Right kidney (tissue), 9 donors: ENCODE measurements at places on chromosomes 2 and 18.

DNA sequence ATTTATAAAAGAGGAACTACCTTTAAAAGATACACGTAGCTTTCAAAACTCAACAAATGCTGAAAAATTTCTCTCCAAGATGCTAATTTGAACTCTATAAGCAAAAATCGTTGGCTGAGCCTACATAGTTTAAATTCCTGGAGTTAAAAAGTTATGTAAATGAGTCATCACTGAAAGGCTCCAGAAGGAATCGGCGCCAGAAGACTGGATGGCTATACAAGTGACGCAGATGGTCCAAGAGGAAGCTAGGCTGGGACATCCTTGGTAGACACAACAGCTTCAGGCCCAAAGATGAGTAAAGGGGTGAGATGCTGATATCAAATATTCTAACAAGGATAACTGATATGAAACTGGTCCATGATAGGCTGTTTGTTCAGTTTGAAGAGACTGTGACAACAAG, 22.8 kb upstream of the DNAH6 start:
- no peak for DNase-seq

GRCh38 chr2:224944707-224945547, 97.3 kb downstream of the DOCK10 start:
- DNase-seq, result no peak

GRCh38 chr2:130150181-130151144, 5.6 kb upstream of the CCDC74B start:
- no peak for DNase-seq

GRCh38 chr18:8163286-8163959, 445.8 kb upstream of the RAB12 start:
- DNase-seq, result no peak

- no peak for DNase-seq
Observed at GRCh38 chr2:45898819-45899218, 247.3 kb downstream of the PRKCE start.

- DNase-seq, result no peak
Observed at GRCh38 chr2:33083699-33084387, 137.1 kb downstream of the LTBP1 start.

GRCh38 chr18:23155537-23155936, 20.3 kb downstream of the CABLES1 start:
- no peak for DNase-seq

DNA sequence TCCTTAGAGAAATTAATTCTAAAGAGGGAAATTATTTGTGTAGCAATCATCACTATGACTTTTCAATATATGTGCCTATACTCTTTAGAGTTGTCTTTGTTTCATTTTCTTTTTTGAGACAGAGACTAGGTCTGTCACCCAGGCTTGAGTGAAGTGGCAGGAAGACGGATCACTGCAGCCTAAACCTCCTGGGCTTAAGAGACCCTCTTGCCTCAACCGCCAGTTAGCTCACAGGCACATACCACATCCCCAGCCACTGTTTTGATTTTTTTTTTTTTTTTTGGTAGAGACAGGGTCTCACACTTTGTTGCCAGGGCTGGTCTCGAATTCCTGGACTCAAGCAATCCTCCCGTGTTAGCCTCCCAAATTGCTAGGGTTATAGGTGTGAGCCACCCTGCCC, 12.4 kb downstream of the YWHAQ start:
- no peak for DNase-seq

GRCh38 chr18:21264651-21265050, 22.6 kb downstream of the GREB1L start:
- no peak for DNase-seq

DNA sequence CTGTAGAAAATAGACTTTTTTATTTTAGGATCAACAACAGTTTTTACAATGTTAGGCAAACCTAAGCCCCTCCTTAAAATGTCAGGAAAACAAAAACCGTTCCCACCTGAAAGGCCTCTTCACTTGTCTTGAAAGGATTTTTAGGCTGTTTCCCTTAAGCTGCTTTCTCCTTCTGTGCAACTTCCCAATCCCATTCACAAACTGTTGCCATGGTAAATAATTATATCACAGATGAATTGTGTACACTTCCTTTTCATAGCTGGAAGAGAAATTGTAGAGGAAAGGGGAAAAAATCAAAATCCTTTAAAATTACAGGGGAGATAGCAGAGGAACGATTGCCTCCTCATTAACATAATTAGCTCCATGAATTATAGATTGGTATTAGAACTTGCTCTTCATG, 1488.0 kb upstream of the CELF4 start:
- DNase-seq, result no peak

- DNase-seq, result peak; percentile 68
Observed at GRCh38 chr2:152098496-152099366, at the start of gene CACNB4. CACNB4 (minus strand) TSS chr2:152099044.

- DNase-seq, result no peak
Observed at GRCh38 chr2:85873679-85874078, 15.1 kb downstream of the ST3GAL5 start.

- no peak for DNase-seq
Observed at GRCh38 chr2:11568436-11568835, 34.6 kb downstream of the GREB1 start.

- no peak for DNase-seq
Observed at GRCh38 chr2:86370579-86370978, 33.2 kb upstream of the REEP1 start.

- no peak for DNase-seq
Observed at GRCh38 chr18:53443831-53444230, 780.6 kb downstream of the MBD2 start.

GRCh38 chr2:8627019-8627691, 54.7 kb upstream of the ID2 start:
- DNase-seq, result no peak

DNA sequence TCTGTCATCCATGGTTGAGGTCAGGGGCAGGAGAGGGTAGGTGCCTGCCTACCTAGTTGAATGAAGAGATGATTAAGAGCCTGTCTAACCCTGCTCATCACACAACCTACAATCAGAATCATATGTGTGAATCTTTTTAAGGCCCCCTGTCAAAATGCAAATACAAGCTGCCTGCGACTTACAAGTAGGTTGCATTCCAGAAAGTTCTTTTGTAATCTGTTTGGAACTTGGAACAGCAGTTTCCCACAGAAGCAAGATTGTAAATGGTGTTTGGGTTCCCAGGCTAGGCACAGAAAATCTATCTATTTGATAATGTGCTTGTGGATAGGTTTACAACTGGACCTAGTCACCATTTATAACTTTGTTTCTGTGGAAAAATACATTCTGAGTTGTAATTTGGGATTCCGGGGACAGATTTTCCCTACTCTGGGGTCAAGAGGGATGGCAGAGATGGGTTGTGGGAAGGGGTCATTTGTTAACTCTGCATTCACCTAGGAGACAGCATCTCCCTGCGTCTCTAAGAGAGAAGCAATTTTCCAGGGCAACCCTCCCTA, 4.4 kb downstream of the LIPG start:
- no peak for DNase-seq

- no peak for DNase-seq
Observed at GRCh38 chr2:79000008-79000576, 25.4 kb upstream of the REG3G start.

GRCh38 chr2:112606547-112606946, 22.1 kb downstream of the CHCHD5 start:
- peak; percentile 33 for DNase-seq

DNA sequence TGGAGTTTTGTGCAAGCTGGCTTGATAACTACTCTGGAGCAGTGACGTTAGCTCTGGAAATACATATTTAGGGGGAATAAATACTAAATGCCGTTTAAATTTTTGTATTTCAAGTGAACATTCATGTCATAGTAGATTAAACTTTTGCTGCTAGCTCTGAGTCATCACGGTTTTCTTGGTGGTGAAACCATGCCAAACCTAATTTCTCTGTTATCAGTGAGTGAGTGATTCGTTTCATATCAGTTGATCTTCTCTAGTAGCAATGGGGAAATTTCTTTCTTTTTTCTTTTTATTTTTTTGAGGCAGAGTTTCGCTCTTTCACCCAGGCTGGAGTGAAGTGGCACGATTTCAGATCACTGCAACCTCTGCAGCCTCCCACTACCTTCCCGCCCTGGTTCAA, 211.1 kb downstream of the PTPRM start:
- DNase-seq, result no peak

GRCh38 chr2:229920011-229920641, 1.7 kb downstream of the TRIP12 start:
- peak; percentile 44 for DNase-seq

GRCh38 chr2:187493877-187494568, 46.0 kb upstream of the CALCRL start:
- no peak for DNase-seq
